ENCODE measurements at places on chromosomes 4 and X.

- DNase-seq, result no peak
Observed at GRCh38 chr4:39227906-39228305, 45.6 kb downstream of the WDR19 start.

- no peak for DNase-seq
Observed at GRCh38 chrX:69256291-69256565, 91.0 kb upstream of the PJA1 start.

DNA sequence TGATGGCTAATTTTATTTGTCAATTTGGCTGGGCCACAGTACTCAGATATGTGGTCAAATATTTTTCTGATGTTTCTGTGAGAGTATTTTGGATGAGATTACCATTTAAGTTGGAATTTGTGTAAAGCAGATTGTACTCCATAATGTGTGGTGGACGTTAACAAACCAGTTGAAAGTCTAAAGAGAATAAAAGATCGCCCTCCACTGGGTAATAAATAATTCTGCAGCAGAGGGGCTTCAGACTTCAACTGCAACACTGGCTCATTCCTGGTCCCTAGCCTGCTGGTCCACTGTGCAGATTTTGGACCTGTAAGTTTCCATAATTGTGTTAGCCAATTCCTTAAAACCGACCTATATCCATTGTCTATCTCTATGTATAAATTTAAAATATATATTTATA lies 540.3 kb downstream of the PCDH18 start:
- DNase-seq, result no peak

DNA sequence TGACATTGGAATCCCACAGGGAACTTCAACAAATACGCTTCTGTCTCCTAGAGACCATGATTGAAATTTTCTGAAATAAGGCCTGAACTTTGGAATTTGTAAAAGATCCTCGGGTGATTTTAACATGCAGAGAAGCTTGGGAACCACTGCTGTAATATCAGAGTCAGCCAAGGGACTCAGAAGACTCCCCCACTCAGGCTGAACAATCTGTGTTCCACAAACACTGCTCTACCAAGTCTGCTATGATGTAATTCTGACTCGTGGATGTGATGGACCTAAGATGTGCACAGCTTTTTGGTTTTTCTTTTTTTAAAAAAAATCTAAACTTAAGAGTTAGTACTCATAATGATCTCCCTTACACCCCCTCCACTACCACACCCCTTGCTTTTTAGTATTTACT lies 26.0 kb downstream of the LRP2BP start:
- DNase-seq, result no peak

DNA sequence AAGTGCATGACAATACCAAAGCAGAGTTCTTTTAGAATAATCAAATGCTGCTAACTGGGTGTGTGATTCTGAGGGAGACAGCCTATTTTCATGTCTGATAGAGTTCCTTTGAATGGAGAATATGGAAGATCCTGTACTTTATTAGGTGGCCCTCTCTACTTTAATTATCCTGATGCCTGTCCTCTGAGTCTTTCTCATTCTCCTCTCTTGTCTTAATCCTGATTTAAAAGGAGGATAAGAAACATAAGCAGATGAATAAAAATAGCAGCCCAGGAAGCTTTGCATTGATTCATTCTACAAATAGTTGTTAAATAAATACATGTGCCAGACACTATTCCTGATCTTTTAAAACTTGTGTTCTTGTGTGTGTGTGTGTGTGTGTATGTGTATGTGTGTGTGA lies 387.3 kb downstream of the SPRY1 start:
- DNase-seq, result no peak

DNA sequence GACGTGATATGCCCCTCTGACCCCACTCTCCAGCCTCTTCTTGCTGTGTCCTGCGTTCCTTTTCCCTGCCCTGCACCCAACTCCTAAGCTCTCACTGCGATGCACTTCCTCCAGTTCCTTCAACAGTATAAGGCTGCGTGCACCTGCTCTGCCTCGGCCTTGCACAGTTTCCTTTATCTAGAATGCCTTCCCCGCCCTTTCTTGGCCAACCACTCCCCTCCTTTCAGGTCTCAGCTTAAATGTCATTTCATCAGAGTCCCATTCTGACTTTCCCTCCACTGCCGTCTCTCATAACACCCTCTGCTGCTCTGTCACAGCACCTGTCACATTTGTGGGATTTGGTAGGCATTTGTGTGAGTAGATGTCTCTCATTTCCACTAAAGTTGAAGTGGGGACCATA lies 58.4 kb upstream of the NEIL3 start:
- DNase-seq, result no peak
